NCI-H187 treated with DMSO at 0.1 percent for 48 hours (cell line): ENCODE measurements at places on chromosomes 4 and X.

DNA sequence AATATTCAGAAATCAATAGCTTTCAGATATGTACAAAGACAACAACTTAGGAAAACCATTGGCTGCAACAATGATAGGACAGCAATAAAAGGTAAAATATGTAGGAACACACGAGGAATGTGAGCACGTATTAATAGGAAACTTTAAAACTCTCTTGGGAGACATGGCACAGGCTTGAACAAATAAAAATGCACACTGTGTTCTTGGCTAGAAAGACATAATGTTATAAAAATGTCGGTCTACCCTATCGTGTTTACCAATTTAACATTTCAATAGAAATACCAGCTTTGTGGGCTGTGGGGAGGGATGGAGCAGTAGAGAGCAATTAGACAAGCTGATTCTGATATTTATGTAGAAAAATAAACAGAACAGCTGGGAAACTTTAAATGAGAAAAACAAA, 69.0 kb upstream of the FAM9B start:
- no peak for DNase-seq

DNA sequence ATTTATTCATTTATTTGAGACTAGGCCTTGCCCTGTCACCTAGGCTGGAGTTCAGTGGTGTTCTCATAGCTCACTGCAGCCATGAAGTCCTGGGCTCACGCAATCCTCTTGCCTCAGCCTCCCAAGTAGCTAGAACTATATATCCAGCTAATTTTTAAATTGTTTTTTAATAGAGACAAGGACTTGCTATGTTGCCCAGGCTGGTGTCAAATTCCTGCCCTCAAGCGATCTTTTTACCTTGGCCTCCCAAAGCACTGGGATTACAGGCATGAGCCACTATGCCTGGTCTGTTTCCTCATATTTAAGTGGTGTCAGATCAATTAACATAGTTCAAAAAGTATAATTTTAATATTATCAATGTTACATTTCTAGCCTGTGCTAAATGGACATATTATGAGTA, 68.5 kb downstream of the AFF1 start:
- DNase-seq: no peak

DNA sequence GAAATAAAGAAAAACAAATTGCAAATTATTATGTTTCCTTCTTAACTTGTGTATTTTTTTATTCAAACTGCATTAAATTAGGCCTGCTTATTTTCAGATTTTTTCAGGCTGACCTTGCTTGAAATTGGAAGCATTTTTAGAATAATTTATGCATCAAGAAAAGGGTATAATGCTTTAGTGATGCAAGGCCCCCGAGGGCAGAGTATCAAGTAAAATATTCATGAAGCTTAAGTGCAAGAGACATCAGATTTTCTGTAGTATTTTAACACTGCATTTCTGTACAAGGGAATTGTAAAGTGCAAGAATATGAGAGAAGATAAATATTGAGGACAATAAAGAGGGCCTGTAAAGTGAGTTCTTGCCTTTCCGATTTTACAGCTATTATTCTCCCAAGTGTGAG, 485.8 kb upstream of the ATOH1 start:
- DNase-seq: no peak

DNA sequence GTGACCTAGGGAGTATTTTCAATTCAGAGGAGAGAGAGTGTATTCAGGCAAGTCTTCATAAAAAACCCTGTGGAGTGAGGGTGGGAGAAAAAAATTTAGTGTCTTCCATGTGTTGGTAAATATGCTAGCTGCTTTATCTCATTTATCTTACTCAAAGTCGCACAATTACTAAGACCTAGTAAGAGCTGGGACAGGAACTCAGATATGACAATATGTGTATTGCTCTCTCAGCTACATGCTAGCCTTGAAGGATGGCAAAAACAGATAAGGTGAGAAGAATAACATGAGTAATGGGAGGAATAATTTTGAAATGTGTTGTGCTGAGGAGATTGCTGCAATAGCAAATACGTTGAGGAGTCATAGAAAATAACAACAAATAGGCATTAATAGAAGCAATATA, 458.6 kb downstream of the SH2D1A start:
- DNase-seq: no peak

- no peak for DNase-seq
These were observed 15.3 kb upstream of the RAB9B start for GRCh38 chrX:103847174-103847870.

- DNase-seq: no peak
These were observed 134.9 kb upstream of the VEGFC start for GRCh38 chr4:176927664-176928063.

DNA sequence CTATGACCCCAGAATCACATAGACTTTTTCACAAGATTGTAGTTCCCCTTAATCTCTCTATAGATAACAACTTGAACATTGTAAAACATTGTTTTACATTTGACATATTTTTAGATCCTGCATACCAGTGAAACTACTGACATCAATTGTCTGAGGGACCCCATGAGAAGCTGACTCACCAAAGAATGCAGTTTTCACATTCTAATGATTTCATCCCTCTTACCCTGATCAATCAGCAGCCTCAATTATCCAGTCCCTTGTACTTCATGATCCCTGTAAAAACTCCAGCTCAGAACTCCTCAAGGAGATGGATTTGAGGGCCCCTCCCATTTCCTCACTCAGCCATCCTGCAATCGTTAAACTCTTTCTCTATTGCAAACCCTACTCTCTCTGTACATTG, 411.0 kb upstream of the NDST3 start:
- no peak for DNase-seq

GRCh38 chrX:143580266-143580665, 55.6 kb downstream of the SLITRK4 start:
- DNase-seq: no peak

DNA sequence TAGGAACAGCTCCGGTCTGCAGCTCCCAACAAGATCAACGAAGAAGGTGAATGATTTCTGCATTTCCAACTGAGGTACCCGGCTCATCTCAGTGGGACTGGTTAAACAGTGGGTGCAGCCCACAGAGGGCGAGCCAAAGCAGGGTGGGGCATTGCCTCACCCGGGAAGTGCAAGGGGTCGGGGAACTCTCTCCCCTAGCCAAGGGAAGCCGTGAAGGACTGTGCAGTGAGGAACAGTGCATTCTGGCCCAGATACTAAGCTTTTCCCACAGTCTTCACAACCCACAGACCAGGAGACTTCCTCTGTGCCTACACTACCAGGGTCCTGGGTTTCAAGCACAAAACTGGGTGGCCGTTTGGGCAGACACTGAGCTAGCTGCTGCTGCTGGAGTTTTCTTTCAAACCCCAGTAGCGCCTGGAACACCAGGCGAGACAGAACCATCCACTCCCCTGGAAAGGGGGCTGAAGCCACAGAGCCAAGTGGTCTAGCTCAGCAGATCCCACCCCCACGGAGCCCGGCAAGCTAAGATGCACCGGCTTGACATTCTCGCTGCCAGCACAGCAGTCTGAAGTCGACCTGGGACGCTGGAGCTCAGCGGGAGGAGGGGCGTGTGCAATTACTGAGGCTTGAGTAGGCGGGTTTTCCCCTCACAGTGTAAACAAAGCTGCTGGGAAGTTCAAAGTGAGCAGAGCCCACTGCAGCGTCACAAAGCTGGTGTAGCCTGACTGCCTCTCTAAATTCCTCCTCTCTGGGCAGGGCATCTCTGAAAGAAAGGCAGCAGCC, 84.6 kb downstream of the THOC2 start:
- no peak for DNase-seq

DNA sequence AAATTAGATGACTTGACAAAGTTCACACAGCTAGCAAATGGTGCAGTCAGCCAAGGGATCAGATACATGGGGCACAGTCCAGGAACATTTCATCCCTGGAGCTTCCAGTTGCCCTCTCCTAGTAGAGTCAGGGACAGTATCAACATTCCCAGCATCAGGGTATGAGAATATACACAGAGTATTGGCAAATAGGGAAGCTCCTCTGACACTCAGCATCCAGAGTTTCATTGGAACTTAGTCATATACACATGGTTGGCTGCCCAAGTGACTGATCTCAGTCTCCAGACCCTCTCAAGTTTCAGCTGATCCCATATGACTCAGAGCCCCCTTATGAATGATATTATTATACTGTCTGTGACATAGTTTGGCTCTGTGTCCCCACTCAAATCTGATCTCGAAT, 13.7 kb upstream of the KCTD8 start:
- DNase-seq: no peak

- DNase-seq: no peak
These were observed 47.2 kb downstream of the SEL1L3 start for GRCh38 chr4:25815586-25815985.

GRCh38 chr4:122827879-122828601, 1.4 kb downstream of the FGF2 start:
- no peak for DNase-seq

DNA sequence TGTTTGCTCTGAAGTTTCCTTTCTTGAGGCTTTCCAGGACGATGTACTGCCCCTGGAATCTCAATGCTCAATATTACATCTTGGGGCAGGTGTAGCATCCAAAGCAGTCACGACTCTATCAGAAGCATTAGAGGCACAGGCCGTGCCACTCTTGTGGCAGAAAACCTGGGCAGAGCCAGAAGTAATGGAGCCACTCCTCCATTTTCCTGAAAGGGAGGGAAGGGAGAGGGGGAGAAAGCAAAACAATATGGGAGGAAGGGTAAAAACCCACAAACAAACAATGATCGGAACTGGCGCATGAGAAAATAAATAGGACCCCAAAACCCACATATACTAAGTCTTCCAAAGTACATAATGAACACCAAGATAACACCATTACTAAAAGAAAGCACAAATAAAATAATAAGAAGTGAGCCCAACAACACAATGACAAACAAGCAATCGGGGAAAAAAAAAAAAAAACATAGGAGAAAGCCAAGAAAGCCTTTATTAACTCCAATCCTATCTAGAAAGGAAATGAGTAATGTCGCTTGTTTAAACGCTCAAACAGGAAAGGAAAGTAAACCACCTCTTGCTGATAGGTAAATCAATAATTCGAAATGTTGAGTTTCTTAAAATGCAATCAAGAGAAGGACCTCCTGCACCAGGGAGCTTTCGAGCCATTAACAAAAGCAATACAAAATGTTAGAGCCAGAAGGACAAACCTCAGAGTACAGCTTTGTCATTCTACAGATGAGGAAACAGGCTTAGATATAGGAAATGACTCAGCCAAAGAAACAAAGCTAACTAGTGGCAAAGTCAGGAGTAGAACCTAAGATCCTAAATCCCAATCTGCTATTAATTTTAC, 117.4 kb downstream of the ATRX start:
- no peak for DNase-seq

GRCh38 chr4:149264093-149264733, 551.4 kb downstream of the IQCM start:
- DNase-seq: peak; percentile 1

GRCh38 chr4:130172156-130172555, 1076.2 kb downstream of the C4orf33 start:
- no peak for DNase-seq

DNA sequence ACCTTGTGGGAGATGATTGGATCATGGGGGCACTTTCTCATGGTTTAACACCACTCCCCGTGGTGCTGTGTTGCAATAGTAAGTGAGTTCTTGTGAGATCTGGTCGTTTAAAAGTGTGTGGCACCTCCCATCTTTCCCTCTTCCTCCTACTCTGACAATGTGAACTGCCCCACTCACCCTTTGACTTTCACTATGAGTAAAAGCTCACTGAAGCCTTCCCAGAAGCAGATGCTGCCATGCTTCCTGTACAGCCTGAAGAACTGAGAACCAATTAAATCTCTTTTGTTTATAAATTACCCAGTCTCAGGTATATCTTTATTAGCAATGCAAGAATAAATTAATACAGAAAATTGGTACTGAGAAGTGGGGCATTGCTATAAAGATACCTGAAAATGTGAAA, 509.6 kb upstream of the CT83 start:
- no peak for DNase-seq

DNA sequence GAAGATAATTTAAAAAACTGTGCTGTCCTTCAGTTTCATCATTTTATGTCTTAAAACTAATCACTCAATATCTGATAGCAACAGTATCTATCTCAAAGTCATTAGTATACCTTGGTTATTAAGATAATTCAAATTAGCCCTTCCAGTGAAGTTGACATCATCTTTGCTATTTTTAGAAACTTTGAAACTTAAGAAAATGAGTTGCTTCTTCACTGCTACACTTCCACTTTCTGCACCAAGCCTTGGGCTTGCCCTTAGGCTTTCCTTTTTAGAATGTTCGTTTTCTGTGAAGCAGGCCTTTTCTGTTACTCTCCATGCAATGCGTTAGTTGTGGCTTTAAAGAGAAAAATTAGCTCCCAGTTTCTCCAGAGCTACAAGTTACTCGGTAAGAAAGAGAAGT, 4.4 kb upstream of the VAMP7 start:
- DNase-seq: no peak

DNA sequence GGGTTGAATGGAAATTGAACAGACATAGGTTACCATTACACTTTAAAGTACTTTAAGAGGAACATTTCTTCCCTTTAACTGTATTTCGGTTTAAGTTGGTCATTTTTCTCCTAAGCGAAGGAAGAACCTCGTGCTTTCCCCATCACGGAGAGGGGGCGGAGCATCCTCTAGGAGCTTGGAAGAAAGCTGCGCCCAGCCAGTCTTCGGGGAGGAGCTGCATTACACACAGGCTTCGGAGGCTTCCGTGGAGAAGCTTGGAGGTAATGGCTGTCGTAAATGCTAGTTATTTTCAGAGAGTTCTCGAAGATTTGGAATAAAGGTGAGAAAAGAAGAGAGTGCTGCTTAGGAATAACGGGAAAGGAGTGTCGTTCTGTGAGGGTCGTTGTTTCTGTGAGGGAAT, at the start of gene PWWP3B:
Gene PWWP3B, plus strand, starts transcription at position 199 of the 400 bp plus-strand sequence. CDS start 37,128 bp downstream, outside the sequence.
- no peak for DNase-seq

DNA sequence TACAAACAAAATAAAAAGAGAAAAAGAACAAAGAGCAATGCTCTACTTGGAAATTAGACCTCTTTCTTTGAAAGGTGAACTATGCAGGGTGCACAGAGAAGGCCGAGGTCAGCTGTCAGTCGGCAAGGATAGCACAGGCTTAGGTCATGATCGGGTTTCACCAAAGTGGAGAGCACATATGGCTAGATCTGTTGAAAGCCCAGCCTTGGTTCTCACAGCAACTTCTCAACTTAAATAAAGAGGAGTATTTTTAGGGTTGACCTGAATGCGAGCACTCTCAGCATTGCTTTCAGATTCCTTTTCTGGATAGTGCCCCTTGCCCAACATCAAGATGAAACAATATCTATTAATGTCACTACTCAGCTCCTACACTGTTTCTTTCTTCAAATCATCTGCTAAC, 122.9 kb upstream of the GPC4 start:
- DNase-seq: no peak

GRCh38 chr4:140841186-140841585, 85.0 kb upstream of the TBC1D9 start:
- DNase-seq: no peak

GRCh38 chr4:99485212-99485611, 25.6 kb upstream of the C4orf17 start:
- no peak for DNase-seq

- no peak for DNase-seq
These were observed 53.9 kb downstream of the HMX1 start for GRCh38 chr4:8817813-8818062.

DNA sequence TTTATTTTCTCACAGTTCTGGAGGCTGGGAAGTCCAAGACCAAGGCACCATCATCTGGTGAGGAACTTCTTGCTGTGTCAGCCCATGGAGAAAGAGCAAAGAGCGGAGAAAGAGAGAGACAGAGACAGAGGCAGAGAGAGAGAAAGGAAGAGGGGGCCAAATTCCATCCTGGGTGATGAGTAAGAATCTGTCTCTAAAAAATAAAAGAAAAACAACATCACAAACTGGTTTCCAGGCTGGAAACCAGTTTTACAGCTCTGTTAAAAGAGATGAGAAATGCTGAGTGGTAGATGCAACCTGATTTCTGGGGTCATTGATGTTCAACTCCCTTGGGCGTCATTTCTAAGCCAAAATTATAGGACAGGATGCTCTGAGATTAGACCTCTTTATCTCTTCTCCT, 72.9 kb downstream of the SHOX start:
- DNase-seq: no peak
